ENCODE measurements at places on chromosomes 2 and 18. TPM values are rescaled to one million over a fixed set of nuclear protein-coding genes. Genes with fewer than 3 reads are reported as not detected.

The DES gene
- 29.3 TPM for total RNA-seq

- ATAC-seq = no peak
These were observed 50.9 kb upstream of the BIN1 start for GRCh38 chr2:127157651-127158485.

GRCh38 chr2:176088048-176088936 lies 4.2 kb upstream of the HOXD13 start:
- ATAC-seq = peak; percentile 57

DNA sequence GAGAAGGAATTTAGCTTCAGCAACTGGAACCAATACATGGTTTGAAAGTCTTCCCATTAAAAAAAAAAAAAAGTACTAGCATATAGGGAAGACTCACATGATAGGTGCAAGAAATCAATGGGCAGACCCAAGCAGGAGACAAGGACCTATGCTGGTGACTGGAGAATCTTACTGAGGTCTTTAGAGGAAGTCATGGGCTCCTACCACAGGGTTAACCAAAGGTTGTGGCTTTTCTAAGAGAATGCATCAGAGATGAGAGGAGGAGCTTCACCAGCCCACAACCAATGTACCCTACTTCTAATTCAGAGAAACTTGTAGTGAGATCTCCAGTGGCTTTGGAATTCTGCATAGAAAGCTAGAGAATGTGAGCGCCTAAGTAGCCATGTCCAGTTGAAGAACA lies 207.4 kb downstream of the NCKAP5 start:
- no peak for ATAC-seq
